Uterine smooth muscle cell (primary cell): ENCODE measurements at places on chromosomes 11 and 22. TPM values are rescaled to one million over a fixed set of nuclear protein-coding genes. Genes with fewer than 3 reads are reported as not detected.

Gene MPEG1
- total RNA-seq = not detected in 2 replicates

Gene UBQLN3
- 0.12 TPM in 1 of 2 replicates, not detected in the other for total RNA-seq

Gene OR2AT4
- total RNA-seq = not detected in 2 replicates

Gene DNHD1
- total RNA-seq = 9.0 and 12.2 TPM in 2 replicates

Gene POU2AF1
- not detected in 2 replicates for total RNA-seq

Gene TPH1
- 0.11 and 0.12 TPM in 2 replicates for total RNA-seq
